ENCODE measurements at places on chromosomes 11 and 22.

GRCh38 chr11:72643547-72643946 lies 30.7 kb downstream of the PDE2A start:
- ATAC-seq = no peak

GRCh38 chr11:19892876-19893275 lies 180.2 kb downstream of the NAV2 start:
- no peak for ATAC-seq

GRCh38 chr11:128260398-128260797 lies 327.0 kb downstream of the ETS1 start:
- ATAC-seq = no peak

- no peak for ATAC-seq
Measured at GRCh38 chr11:67374571-67375281, 1.3 kb upstream of the CLCF1 start.

DNA sequence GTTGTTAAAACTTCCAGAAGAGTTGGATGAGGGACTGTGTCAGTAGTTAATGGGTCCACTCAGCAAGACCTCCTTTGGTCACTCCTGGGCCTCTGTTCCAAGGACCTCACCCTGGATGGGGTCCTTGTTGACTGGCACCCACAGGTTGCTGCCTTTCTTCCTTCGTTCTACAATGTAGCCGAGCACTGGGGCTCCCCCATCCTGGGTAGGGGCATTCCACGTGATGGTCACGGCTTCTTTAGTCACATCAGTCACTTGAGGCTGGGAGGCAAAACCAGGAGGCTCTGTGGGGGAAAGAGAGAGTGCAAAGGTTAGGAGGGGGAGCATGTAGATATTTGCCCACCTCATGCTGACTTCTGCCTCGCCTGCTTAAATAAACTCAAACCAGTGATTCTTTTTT lies 12.0 kb downstream of the TMEM86A start:
- ATAC-seq = no peak

DNA sequence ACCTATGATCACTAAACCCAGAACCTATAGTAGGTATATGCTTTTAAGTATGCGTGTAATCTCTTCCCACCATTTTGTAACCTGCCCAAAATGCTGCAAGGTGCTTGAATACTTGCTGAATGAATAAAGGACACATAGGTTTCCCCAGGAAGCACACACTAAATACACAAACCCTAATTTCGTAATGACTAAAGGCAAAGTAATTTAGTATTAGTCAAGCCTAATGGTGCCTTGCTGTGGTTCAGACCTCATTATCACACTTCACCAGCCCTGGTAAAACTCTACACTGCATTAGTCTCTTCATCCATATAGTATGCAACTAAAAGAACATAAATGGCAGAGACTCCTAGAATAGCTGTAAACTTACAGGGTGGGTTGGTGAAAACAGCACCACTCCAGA lies 289.0 kb upstream of the PITPNB start:
- no peak for ATAC-seq

GRCh38 chr22:42286205-42286604 lies 15.8 kb upstream of the TCF20 start:
- no peak for ATAC-seq

- ATAC-seq = no peak
Measured at GRCh38 chr11:85062659-85063058, 564.5 kb downstream of the DLG2 start.

GRCh38 chr11:62427630-62428233 lies 8.9 kb downstream of the SCGB1A1 start:
- ATAC-seq = no peak

- ATAC-seq = no peak
Measured at GRCh38 chr11:106288822-106289387, 211.4 kb downstream of the AASDHPPT start.

DNA sequence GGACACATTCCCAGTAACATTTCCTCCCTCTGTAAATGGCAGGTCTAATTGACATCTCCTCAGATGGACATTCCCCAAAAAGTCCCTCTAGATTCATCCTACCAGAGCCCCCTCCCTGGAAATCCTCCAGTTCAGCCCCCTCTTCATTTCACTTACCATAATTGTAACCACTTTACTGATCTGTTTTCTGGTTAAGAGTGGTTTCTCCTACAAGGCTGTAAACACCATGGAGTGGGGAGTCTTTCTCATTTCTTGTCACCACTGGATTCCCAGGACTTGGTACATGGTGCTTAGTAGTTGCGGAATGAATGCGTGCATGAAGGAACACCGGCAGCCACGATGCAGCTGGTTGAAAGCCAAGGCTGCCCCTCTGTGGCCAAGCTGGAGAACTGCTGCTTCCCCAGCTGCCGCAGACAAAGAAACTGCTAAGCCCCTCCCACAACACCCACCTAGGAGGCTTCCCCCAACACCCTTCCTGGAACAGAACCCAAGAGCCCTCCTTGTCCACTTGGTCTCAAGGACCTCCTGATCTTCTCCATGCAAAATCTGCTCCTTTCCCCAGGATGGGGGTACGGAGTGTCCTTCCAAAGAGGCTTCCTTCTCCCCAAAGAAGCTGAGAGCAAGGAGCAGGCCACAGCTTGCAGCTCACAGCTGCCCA lies 18.6 kb upstream of the SCARF2 start:
- ATAC-seq = peak; percentile 91

- no peak for ATAC-seq
Measured at GRCh38 chr11:76237000-76237649, 30.8 kb upstream of the WNT11 start.

DNA sequence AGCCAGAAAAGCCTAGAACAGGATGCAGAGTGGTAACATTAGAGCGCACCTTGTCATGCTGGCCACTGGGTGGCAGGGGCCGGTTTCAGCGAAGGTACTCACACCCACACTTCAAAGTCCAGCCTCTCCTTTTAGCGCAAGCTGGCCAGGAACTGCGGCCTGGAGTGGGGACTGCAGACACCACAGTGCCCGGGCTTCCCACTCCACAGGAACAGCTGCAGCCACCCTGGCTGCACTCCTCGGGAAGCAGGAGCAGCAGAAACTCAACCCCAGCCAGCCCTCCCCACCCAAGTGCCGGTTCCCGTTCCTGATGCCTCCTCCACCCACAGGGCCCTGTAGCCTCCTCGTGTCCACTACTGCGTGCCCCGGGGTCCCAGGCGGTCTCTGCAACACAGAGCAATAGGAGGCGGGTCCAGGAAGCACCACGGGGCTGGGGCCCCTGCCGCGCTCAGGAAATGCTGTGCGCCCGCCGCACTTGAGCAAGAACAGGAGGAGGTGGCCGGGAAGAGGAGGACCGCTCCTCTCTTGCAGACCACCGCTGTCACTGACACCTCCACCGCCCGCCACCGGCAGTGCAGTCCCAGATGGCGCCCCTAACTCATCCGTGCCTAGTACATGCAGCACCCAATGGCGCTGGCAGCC lies 2.2 kb downstream of the RFPL2 start:
- ATAC-seq = peak; percentile 78

DNA sequence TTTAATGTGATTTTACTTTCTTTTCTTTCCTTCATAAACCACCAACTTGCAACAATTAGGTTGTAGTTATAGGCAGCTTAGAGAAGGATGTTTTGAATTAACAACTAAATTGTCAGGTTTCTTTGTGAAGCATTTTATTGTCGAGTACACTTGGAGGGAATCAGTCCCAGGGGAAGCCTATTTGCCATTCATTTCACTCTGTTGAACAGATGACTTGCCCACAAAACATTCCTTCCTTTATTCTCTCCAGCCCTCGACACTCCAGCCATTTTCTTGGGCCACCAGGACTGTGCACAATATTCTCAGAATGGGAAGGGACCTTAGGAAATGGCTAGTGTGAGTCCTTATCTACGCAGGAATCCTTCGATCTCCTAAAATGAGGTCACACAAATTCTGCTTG lies 620.6 kb downstream of the SOX6 start:
- ATAC-seq = no peak

DNA sequence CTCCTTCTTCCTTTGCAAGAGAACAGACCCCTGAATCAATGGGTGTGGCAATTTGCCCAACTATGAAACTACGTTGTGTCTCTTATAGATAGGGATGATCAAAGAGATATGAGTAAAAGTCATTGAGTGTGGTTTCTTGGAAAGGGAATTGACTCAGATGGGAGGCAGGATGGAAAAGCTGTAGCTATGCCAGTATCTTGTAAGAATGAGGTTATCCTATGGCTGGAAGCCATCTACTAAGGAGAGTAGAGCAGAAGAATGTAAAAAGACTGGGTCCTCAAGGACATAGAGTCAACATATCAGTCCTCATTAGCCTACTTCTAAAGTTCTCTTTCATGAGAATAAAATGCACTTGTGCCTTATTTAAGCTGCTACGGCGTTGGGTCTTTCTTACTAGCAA lies 78.9 kb upstream of the POU2AF2 start:
- no peak for ATAC-seq

DNA sequence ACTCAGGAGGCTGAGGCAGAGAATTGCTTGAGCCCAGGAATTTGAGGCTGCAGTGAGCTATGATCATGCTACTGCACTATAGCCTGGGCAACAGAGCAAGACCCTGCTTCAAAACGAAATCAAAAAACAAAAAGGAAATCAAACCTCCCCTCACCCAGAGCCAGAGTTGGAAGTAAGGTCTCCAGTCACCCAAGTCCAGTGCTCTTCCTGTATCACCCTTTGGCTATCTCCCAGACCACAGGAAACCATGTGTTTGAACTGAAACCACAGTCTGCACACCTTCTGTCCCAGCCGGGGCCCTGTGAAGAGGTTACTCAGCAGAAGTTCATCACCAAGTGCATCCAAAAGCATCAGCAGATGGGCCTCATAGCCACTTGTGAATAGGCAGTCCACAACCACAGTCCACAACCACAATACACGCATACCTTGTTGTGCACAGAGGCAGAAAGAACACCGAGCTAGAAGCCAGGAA lies 4.6 kb downstream of the MYH9 start:
- no peak for ATAC-seq

GRCh38 chr22:46381142-46381541 lies 45.6 kb downstream of the TRMU start:
- ATAC-seq = peak; percentile 65

- ATAC-seq = no peak
Measured at GRCh38 chr11:30131535-30131934, 99.3 kb upstream of the FSHB start.

- no peak for ATAC-seq
Measured at GRCh38 chr22:35784633-35785032, 67.0 kb downstream of the APOL5 start.

DNA sequence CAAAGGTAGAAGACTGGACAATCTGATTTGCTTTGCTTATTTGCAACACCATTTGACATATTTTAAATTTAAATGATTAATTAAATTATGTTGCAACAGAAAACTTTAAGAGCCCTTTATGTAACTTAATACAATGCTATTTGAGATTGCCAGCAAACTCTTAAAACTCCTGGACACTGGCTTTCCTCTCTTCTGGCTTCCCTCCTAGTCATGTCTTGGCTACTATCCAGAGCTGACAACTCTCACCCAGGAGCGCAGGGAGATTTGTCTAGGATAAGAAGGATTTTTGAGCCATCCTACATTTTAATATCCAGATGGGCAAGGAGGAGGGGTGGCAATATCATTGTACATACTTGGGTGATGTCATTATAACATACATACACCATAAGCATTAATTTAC lies 134.3 kb downstream of the ELP4 start:
- ATAC-seq = no peak

DNA sequence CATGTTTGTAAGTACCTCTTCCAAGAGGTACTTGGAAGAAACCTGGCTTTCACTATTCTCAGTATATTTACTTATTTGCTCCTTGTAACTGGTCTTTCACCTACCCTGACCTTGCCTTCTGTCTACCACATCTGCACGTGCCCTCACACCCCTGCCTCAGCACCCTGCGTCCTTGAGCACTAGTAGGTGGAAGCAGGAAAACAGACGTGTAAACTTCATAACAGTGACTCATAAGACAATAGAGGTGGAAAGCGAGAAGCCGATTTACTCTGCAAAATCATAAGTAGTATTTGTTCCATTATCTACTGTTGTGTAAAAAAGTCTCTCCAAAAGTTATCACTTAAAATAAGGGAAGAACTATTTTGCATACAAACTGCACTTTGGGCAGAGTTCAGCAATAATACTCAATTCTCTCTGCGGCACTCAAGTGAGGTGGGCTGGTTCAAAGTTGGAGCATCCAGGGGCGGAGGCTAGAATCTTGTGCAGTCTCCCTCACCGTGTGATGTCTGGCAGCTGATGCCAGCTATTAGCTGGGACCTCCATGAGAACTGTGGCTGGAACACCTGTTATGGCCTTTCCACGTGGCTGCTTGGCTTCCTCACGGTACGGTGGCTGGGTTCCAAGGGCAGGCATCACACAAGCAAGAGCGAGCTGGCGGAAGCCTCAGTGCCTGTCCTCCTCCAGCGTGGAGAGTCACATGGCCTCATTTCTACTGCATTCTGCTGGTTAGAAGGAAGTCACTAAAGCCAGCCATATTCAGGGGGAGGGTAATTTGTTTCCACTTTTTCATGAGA lies 30.4 kb downstream of the PACS1 start:
- peak; percentile 88 for ATAC-seq

- ATAC-seq = peak; percentile 82
Measured at GRCh38 chr22:32584650-32585049, 110.0 kb downstream of the FBXO7 start.

GRCh38 chr11:128342511-128343134 lies 244.7 kb downstream of the ETS1 start:
- ATAC-seq = peak; percentile 93

GRCh38 chr22:37518509-37519267 lies 527 bp downstream of the CARD10 start:
- peak; percentile 59 for ATAC-seq

DNA sequence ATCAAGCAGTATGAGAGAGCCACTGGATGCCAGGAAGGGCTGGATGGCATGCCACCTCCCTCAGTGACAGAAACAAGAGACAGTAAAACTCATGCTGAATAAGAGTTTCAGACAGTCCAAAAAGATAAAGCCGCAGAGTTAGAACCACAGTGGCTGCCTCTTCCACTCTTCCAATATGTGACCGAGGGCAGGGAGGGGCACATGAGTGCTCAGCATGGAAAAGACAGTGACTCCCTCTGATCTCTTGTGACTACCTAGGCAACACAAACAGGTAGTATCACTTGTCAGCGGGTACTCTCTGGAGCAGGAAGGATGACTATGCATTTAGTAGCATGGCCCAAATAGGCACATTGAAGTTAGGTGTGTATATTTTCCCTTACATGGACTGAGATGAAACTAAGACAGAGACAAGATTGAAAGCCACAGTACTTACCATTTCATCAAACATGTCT lies 295.4 kb downstream of the CADM1 start:
- ATAC-seq = no peak

DNA sequence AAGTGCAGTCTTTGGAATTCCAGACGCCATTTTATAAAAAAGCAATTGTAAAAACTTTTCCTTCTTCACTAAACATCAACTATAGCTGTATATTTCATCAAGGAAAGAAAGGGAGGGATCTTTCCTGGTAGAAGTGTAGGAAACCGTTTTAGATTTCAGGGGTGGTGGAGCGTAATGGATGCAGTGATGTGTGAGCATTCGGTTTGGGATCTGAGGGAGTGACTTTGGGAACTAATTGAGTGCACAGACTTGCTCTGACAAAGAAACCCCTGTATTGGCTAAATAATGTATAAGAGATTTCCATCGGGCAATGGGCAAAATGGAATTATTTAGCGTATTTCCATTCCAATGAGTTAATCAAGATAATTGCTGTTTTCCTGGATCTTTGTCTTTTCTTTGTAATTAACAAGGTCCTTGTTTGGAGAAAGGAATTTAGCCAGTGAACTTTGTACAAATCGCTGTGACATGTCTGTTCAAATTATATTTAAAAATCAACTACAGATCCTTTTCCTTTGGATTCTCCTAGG lies 125.0 kb upstream of the NARS2 start:
- no peak for ATAC-seq

Measured in motor neuron (in vitro differentiated cells).